HS-5 (cell line): ENCODE measurements at places on chromosomes 1 and 21.

DNA sequence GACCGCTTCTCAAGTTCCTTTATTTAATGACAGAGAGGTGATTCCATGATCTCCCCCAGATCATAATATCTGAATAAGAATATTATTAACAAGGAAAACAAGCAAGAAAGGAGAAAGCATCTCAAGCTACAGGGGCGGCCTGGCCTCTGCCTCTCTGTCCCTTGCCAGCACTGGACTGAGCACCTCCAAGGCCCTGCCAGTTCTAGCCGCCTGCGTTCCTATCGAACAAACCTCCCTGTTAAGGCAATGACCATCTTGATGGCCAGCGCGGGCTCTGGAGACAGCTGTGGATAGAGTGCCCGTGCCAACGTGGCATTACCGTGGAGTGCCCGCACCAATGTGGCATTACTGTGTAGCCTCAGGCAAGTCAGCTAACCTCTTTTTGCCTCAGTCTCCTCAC, 84.8 kb downstream of the NPHP4 start:
- no peak for DNase-seq

DNA sequence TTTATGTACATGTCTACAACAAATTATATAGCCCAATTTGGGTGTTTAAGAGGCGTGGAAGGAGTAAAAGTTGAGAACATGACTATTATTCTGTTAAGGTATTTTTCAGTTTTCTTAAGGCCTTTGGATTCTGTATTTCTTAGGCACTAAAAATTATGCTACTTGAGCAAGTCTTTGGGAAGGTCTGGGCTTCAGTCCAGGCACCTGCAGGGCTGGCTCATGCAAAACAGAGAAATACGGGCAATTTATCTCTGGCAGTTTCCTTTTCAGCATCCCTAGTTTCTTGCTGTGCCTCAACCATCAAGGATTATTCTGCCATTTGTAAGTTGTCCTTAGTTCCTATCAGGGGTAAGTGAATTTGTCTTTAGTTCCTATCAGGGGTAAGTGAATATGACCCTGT, 358.8 kb upstream of the B3GALT2 start:
- DNase-seq: no peak

DNA sequence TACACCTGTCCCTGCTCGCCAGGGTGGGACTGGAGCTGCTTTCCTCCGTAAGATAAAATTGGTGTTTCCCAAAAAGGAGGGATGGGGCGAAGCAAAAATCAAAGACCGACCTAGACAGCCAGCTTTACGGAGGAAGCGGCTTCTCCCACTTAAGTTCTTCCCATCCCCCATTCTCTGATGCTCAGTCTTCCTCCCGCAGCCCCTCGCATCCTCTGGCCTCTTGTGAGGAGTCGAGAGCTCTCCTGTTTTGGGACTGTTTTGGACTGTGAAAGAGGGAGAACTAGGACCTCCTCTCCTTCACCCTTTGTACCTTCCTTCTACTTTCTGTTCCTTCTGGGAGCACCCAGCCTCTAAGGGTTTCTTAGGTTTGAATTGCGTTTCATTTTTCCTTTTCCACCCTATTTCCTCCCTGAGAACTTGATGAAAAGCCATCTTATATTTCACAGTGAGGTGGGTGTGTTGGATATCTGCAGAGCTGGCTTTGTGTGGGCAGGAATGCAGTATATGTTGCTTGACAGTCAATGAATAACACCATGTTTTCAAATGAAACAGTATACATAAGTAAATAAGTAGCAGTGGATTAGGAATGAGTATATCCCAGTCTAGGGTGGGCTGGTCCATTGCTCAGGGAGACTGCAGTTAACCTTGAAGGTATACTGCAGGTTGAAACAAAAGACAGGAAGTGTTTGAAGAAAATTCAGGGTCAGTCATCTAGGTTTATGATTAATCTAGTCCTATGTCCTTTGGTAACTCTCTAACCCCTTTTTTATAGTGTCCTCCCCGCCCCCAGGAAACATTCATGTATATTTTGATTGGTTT, 848 bp downstream of the CTTNBP2NL start:
- no peak for DNase-seq

GRCh38 chr1:178692564-178693327, 32.3 kb upstream of the RALGPS2 start:
- no peak for DNase-seq

- no peak for DNase-seq
Observed at GRCh38 chr1:168304865-168305264, 24.2 kb downstream of the TBX19 start.

GRCh38 chr1:208074353-208074752, 163.4 kb upstream of the CD34 start:
- no peak for DNase-seq

DNA sequence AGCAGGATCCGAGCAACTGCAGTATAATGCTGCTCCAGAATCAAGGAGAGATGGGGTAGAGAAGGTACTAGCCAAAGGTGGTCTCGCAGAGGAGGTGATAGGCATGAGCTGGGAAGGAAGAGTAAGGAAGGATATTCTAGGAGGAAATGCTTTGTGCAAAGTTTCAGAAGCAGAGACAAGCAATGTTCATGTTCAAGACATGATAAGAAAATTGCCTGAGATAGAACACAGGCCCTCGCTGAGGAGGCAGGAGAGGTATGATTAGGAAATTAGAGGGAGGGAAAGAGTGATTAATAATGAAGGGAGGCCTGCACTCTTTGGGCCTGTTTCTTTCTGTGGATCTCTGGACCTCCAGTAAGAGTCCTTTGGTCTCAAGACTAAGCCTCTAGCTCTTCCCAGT, 12.9 kb upstream of the ETV3 start:
- no peak for DNase-seq

GRCh38 chr1:47574451-47575165, 136.8 kb downstream of the FOXD2 start:
- DNase-seq: no peak

DNA sequence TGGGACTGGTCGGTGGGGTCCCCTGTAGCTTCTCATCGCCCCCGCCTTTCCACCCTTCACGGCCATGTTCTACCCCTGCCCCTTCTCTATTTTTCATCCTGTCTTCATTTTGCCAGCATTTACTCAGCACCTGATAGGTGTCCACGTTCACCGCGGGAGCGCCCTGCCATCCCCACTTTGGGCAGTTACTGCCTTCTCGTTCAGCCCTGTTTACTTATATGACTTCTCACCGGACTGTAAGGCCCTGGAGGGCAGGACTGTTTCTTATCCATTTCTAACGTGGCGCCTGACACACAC, 380 bp downstream of the MFN2 start:
- no peak for DNase-seq

DNA sequence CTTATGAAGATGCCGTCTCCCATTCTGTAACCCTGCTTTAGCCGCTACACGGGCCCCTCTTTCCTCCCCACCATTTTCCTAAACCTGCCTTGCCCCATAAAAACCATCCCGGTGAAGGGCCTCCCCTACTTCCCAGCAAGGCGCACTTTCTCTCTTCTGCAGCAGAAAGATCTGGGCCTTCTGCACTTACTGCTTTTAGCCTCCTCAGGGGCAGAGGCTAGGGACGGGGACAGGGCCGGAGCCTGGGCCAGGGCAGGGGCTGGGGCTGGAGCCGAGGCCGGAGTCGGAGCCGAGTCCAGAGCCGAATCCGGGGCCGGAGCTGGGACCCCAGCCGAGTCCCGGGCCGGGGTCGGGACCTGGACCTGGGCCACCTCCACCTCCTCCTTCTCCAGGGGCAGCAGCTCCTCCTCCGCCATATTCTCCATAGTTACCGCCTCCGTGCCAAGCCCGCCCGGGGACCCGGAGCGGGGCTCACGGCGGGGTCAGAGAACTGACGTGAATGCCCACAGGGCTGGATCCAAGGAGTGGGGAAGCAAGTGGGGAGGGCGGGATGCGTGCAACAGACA, 382 bp downstream of the TRMT1L start:
- no peak for DNase-seq

- DNase-seq: no peak
Observed at GRCh38 chr1:93667642-93668041, 14.0 kb downstream of the BCAR3 start.

DNA sequence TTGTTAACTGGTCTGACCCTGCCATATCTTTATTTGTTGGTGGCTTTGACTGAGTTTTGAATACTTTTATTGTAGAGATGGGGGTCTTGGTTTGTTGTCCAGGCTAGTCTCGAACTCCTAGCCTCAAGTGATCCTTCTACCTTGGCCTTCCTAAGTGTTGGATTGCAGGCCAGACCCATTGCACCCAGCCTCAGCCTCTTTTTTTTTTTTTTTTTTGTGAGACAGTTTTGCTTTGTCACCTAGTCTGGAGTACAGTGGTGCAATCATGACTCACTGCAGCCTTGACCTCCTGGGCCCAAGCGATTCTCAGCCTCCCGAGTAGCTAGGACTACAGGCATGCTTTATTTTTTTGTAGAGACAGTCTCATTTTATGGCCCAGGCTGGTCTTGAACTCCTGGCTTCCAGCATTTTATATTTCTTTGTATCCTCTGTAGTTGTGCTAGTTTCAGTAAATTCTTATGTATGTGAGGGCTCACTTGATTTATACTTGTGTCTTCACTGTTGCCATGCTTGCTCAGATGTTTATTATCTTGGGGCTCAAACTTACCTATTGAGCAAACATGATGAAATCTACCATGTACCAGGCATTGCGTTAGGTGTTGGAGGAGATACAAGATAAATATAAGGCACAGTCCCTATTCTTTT, 24.1 kb downstream of the THRAP3 start:
- peak; percentile 58 for DNase-seq
